ENCODE measurements at places on chromosomes 11 and 22.
A peak's percentile ranks its signal among the peaks of the same experiment; 100 is the strongest.

DNA sequence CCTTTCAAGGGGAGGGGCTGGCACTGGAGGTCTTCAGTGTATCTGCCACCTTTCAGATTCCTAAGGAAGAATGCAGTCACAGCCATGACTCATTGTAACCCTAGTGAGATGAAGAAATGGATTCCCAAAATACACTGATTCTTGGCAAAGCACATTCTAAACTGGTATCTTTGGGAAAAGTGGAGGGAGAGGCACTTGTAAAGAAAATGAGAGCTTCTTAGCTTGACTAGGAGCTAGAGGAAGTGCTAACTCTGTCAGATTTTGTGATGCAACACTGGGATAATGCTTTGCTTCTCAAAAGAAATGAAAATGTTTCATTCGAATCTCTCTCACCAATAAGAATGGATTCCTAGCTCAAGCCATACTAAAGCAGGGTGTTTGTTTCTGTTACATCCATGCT is 14.3 kb downstream of the NRIP3 start:
- DNase-seq = no peak

DNA sequence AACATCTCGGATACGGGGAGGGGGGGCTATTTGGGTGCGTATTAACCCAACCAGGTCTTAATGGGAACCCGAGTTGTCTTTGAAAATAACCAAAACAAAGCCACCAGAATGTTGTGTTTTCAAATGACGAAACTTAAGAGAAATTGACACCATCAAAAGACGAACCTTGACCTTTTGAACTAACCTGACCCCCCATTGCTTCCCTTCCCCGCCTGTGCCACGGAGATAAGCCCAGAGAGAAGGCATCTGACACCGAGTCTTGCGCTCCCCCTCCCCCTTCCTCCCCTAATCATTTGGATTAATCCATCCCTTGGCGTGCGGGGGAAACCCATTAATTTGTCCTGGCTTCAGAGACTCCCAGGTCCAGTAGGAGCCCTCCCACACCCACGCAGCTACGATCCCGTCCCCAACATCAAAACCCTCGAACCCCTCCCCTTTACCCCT is 4.5 kb upstream of the GCAT start:
- peak; percentile 71 for DNase-seq

DNA sequence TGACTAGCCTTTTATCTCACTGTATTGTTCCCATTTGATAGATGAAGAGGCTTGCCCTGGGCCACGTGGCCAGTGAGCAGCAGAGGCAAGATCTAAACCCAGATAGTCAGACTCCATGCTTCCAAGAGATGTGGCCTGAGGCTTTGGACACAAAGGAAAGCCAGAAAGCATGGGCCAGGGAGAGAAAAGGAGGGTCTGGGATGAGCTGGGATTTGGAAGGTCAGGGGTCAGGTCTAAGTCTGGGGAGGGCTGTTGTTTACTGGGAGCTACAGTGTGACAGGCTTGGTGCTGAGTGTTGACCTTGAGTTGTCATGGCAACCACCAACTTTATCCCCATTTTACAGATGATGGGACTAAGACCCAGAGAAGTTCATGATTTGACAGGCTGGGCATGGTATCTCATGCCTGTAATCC is 2.1 kb downstream of the SLC35E4 start:
- no peak for DNase-seq

GRCh38 chr11:60477035-60477445 is 15.5 kb upstream of the MS4A12 start:
- no peak for DNase-seq
